ENCODE measurements at places on chromosomes 11 and 22. TPM values are rescaled to one million over a fixed set of nuclear protein-coding genes. Genes with fewer than 3 reads are reported as not detected.
A peak's percentile ranks its signal among the peaks of the same experiment; 100 is the strongest.

- peak; percentile 43 for DNase-seq
Observed at GRCh38 chr11:112797648-112798293, 163.4 kb upstream of the NCAM1 start.

- DNase-seq, result no peak
Observed at GRCh38 chr11:35031867-35032266, 107.1 kb upstream of the CD44 start.

DNA sequence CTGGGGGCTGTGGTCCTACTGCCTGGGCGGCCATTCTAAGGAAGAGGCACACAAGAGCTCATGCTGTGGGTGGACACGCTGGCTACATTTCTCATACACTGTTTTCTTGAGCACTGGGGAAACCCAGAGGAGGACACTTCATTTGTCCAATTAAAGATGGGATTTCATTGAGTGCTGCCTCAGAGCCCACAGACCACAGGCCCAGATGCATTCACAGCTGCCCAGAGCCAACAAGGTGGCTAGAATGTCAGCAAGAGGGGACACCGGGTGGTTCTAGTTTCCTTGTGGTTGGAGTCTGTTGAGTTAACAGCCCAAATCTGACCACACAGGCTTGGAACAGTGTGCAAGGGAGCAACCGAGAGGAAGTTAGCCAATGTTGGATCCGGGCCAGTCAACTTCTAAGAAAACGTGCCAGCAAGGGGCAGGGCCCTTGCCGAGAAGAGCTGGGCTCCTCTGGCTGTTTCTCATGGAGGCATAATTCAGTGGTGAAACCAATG lies 35.0 kb upstream of the SORL1 start:
- no peak for DNase-seq

- DNase-seq, result no peak
Observed at GRCh38 chr11:85930879-85931366, 75.7 kb downstream of the CCDC83 start.

DNA sequence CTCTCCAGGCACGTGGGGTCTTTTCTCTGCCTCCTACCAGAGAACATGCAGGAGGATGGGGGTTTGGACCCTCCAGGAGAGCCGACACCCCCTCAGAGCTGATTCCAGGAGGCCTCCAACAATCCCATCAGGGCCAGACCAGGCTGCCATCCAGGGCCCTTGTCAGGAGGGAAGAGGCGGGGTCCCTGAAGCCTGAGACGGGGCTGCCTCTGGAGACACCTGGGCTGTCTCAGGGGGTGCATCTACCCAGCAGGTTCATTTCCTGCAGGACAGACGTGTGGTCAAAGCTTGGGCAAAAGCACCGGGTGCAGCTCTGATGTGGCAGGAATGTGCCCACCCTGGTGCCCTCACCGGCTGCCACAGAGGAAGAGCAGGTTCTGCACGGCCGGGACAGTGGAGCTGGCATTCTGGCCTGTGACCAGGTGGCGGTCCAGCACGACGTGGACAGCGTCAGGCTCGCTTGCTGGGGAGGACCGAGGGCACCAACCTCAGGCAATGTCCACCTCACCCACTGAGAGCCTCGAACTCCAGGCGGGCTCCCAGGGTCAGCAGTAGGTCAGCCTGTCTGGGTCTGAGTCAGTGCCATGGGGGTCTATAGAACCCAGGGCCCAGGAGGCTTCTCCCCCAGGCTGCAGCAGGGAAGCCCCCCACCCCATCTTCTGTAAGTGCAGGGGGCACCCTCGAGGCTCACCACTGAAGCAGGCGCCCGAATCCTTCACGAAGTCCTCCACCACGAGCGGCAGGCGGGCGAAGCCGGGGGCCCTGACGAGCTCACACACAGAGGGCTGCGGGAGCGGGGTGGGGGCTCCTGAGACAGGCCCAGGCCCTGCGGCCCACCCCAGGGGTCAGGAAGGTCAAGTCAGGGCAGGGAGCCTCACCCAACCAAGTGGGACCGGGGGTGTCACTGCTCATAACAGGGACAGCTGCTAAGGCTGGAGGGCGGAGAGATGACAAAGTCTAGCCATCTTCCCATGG lies 6.4 kb downstream of the GATD1 start:
- no peak for DNase-seq

GRCh38 chr22:37860796-37861421 lies 11.7 kb downstream of the EIF3L start:
- no peak for DNase-seq

Gene TIRAP
- total RNA-seq, result 4.5 TPM

GRCh38 chr11:70112017-70112434 lies 33.9 kb downstream of the ANO1 start:
- DNase-seq, result no peak

GRCh38 chr11:6402061-6402470 lies 11.8 kb downstream of the SMPD1 start:
- no peak for DNase-seq

DNA sequence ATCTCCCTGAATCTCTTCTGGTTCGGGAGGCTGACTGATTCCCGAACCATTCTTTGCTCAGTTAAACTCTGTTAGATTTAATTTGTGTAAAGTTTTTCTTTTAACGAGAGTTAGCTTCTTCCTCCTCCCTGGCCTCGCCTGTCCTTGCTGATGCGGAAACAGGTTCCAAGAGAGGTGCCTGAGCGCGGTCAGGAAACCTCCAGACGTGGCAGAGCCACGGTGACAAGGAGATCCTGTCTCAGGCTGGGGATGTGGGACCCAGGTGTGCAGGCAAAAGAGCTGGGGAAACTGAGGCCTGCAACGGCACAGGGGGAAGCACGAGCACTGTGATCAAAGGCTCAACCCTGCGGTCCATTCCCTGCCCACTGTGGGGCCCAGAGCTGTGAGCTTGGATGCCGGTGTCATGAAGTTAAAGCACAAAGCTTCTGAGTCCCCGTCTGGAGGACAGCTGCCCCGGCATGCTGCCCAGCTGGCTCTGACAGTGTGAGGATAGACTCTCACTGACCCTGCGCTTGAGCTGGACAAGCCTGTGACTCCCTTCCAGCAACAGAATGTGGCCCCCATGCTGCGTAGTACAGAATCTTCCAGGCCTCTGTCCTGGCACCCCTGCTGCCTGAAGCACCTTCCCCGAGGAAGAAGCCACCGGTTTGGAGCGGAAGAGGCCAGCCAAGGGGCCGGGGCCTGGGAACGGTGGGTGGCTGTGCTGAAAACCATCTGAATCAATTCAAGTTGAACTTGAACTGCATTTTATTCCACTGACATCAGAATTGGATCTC lies 960.6 kb downstream of the BRD1 start:
- DNase-seq, result no peak
